ENCODE measurements at places on chromosomes 1 and 21. TPM values are rescaled to one million over a fixed set of nuclear protein-coding genes. Genes with fewer than 3 reads are reported as not detected.

GRCh38 chr1:194104247-194104844 is 917.9 kb upstream of the B3GALT2 start:
- DNase-seq: no peak

GRCh38 chr21:45386728-45387371 is 18.1 kb upstream of the COL18A1 start:
- peak; percentile 24 for DNase-seq

- no peak for DNase-seq
Observed at GRCh38 chr1:17190010-17190995, 14.6 kb upstream of the PADI1 start.

Gene FCRL5
- 0.52 TPM for total RNA-seq

GRCh38 chr1:204763773-204764427 is 78.4 kb upstream of the LRRN2 start:
- DNase-seq: peak; percentile 85

DNA sequence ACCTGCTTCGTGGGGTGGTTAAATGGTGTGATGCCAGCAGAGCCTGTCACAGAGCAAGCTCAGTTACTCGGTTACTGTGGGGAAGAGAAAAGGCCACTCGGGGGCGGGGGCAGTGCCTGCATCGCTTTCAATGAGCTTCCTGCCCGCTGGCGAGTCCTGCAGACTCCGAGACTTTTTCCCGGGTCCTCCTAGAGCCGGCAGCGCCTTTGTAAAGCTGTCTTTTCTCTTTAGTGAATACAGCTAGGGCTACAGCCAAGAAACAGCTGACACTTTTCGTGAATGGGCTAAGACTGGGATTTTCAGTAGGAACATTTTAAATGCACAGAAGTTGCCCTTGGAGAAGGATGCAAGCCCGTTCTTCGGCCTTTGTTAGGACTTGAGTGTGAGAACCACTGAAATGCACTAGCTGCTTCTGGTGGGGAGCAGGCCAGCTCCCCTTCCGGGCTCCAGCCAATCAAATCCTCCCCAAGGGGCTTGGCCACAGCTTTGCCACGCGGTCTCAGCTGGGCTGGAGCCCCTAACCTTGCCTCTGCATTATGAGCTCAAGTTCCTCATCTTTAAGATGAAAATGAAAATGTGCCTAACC is 23.4 kb upstream of the EFHD2 start:
- no peak for DNase-seq

- no peak for DNase-seq
Observed at GRCh38 chr1:208343226-208343625, 99.0 kb upstream of the PLXNA2 start.

- no peak for DNase-seq
Observed at GRCh38 chr1:25889470-25889869, 14.0 kb upstream of the PAQR7 start.

Gene NBPF6
- not detected for total RNA-seq

- DNase-seq: no peak
Observed at GRCh38 chr1:184975208-184975870, 1.0 kb upstream of the NIBAN1 start.

Gene ELF3
- 293 TPM for total RNA-seq
